ENCODE measurements at places on chromosomes 2 and 18. TPM values are rescaled to one million over a fixed set of nuclear protein-coding genes. Genes with fewer than 3 reads are reported as not detected.

Gene SYT4
- 0.19 TPM for total RNA-seq

Gene LAMA3
- 0.28 TPM for total RNA-seq

Gene CCDC148
- total RNA-seq = 0.25 TPM

Gene MBD2
- 11.0 TPM for total RNA-seq

Gene KCNJ3
- 1.3 TPM for total RNA-seq

Gene KANSL3
- 27.2 TPM for total RNA-seq

Gene RGPD4
- total RNA-seq = not detected
